ENCODE measurements at places on chromosomes 12 and 14.
A peak's percentile ranks its signal among the peaks of the same experiment; 100 is the strongest.

- DNase-seq: no peak
Observed at GRCh38 chr12:89539426-89540223, 13.8 kb upstream of the POC1B start.

GRCh38 chr14:51093371-51094281 lies 1.3 kb downstream of the TRIM9 start:
- DNase-seq: peak; percentile 28

- no peak for DNase-seq
Observed at GRCh38 chr14:67820428-67820971, 921 bp downstream of the RAD51B start.

DNA sequence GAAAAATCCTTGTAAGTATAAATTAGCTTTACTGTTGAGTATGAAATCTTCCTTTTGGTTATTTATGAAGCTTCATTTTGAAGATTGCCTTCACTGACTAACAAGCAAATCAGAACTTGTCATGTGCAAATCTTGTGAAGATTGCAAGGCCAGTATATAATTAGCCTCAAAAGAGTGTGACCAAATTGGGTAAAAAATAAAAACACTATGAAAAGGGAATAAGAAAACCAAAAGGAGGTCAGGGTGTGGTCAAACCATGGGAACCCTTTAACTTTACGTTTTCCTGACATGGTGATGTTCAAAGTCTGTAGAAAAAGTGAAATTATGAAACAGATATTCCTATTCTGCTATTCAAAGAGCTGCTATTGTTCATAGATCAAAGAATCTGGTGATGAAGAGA lies 230.3 kb downstream of the BCAT1 start:
- DNase-seq: no peak

- DNase-seq: no peak
Observed at GRCh38 chr12:108589028-108589839, 8.7 kb downstream of the TMEM119 start.

DNA sequence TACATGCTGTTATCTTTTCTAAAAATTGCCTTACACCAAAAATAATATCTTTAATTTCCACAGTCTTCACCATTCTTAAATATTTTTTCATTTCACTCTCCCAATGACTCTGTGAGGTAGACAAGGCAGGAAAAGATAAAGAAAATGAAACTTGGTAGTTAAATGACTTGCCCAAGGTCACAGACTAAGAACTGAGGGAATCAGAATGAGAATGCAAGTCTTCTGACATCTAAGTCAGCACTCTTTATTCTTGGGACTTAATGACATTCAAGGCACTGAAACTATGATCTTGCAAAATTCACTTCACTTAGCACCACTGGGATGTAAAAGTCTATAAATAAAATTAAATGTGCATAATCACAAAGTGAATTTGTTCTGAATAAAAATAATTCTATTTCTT lies 104.5 kb downstream of the SLC2A13 start:
- DNase-seq: no peak

DNA sequence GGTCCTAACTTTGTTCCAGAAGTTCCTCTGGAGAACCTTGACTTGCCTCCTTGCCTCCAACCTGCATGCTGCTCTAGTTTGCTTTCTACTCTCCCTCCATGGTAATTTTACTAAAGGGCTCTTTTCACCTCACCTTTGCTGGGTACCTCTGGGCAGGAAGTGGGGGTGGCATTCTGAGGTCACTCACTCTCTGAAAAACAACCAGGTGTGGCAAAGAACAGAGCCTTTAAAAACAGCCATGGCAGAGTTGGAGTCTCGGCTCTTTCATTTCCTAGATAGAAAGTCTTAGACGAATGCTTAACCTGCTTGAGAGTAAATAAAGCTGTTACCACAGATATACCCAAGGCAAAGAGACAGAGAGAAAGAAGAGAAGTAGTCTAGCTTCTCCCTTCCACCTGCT lies 827.9 kb downstream of the BCL11B start:
- DNase-seq: peak; percentile 11

DNA sequence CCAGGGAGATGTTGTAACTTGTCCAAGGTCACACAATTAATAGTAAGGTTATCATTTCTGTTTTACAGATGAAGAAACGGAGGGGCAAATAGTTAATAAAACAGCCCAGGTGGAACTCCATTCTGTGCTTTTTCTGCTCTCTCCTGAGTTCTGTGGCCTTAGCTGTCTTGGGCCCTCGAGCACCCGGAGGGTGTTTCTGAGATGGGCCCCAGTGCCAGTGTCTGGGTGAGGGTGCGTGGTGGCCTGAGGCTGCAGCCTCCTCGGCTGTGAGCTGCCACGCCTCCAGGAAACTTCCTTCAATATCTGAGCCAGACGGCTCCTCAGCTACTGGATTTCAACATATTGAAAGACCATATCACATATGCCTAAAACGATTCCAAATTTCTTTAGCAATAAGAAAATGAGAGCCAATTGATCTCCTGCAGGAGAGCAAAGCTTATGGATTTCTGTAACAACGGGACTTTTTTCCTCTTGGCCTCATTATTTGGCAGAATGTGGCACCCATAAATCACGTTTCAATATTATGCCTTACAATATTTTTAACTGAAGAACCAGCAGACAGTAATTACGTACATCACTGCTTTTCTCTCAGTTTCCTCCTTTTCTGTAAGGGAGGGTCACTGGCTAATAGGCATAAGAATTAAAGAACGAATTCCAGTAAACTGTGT lies 74.8 kb upstream of the DICER1 start:
- no peak for DNase-seq

DNA sequence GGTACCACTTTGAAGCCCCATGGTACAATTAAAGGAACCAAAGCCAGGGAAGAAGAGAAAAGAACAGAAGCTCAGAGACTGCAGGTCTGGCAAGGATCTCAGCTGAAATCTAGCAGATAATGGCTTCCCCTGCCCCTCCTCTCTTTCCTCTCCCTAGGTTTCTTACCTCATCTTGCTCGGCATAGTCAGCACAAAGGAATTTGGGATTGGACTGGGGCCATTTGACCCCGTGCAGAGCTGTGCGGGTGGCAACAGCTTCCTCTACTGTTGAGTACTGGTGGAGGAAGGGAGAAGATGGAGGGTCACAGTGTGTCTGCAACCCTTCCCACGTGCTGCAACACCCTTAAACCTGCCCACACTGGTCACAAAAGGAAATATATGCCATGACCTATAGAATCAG lies 4.7 kb upstream of the CDH24 start:
- no peak for DNase-seq

GRCh38 chr12:11477110-11477509 lies 81.7 kb upstream of the PRB2 start:
- no peak for DNase-seq

DNA sequence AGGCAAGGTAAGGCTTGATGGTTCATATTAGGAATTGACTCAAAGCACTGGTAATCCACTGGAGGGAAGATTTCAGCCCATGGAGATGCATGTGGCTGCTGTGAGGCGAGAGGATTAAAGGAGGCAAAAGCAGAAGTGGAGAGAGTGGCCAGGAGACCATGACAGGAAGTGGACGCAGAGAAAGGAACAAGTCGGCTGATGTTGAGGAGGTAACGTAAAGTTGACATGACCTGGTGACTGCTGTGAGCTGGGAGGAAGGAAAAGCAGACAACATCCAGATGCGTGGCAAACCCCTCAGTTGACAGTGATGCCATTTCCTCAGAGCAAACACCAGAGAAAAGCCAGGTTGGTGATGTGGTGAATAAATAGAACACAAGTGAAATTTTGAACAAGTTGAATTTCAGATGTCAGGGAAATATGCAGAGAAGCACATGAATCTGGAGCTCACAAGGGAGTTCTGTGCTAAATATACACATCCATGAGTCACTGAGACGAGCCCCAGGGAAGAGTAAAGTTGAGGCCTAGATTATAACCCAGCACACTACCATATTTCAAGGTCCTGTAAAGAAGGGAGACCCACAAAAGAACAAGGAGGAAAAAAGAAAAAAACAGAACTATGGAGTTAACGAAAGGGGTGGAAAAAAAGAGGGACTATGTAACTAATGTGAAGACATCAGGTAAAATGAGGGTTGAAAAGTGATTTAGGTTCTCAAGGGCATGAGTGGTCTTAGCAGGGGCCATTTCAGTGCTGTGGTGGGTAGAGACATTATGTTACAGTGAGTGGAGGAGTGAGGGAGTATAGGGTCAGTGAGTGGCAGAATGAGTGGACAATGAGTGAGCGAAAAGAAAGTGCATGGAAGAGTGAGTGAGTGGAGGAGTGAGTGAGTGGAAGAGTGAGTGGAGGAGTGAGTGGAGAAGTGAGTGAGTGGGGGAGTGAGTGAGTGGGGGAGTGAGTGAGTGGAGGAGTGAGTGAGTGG lies 61.6 kb upstream of the GZMB start:
- no peak for DNase-seq

- DNase-seq: no peak
Observed at GRCh38 chr14:38469156-38469555, 213.3 kb upstream of the CLEC14A start.

GRCh38 chr14:92603309-92604242 lies 90.0 kb downstream of the RIN3 start:
- DNase-seq: peak; percentile 25

DNA sequence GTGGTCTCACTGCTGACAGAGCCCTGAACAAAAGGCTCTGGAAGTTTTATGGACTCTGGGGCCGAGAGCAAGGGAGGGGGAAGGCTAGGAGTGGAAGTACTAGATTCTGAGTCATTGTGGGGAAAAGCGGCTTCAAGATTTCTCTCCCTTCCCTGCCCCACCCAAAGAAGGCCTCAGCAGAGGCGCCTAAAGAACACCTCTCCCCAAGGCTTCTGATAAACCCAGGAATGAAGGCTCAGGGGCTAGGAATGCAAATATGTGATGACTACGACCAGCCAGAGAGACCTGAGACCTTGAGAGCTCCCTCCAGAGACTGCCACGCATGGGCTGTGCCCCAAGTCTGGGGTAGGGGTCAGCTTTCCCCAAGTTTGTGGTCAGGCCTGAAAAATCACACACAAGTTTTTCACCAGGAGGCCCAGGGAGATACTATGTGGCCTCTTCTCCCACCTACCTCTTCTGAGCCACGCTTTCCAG lies 130.7 kb upstream of the HIF1A start:
- DNase-seq: no peak

GRCh38 chr12:68832504-68832867 lies 24.5 kb downstream of the MDM2 start:
- no peak for DNase-seq

DNA sequence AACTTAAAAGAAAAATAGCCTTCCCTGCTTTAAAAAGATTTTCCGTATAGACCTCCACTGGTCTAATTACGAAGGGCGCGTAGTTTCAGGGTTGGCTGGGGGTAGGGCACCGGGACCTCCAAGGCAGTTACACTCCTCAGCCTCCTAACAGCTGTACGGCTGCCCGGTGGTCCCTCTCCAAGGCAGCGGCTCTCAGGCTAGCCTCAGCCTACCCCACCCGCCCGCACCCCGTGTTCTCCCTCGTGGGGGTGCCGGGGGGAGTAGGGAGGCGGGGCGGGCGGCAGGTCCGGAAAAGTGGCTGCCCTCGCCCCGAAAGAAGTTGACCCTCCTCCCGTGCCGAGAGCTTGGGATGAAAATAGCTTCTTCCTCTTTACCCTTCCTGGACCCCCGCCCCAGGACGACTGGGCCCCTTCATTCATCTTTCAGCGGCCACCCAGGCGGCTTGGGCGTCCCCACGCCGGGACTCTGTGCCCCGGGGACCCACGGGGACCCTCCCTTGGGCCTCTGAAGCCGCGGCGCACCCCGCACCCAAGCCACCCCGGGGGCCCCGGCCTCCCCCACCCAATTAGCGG lies 991 bp upstream of the RCOR1 start:
- DNase-seq: peak; percentile 20

DNA sequence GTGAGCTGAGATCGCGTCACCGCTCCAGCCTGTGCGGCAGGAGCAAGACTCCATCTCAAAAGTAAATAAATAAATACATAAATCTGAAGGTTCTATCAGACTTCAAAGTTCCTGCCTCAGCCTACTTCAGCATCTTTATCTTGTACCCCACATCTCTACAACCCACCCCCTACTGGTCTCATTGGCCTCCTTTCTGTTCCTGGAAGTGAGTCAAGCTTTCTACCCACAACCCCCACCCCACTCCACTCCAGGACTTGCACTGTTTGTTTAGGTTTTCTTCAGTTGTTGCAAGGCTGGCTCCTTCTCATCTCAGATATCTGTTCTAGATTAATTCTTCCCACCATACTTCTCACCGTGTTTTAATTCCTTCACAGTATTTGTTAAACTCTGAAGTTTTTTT lies 714 bp upstream of the PSMC6 start:
- DNase-seq: peak; percentile 15

- peak; percentile 40 for DNase-seq
Observed at GRCh38 chr12:1591034-1591433, 3.3 kb downstream of the FBXL14 start.

GRCh38 chr12:118035190-118036041 lies 18.9 kb downstream of the RFC5 start:
- no peak for DNase-seq

GRCh38 chr12:27535318-27535717 lies 11.3 kb downstream of the PPFIBP1 start:
- DNase-seq: no peak

DNA sequence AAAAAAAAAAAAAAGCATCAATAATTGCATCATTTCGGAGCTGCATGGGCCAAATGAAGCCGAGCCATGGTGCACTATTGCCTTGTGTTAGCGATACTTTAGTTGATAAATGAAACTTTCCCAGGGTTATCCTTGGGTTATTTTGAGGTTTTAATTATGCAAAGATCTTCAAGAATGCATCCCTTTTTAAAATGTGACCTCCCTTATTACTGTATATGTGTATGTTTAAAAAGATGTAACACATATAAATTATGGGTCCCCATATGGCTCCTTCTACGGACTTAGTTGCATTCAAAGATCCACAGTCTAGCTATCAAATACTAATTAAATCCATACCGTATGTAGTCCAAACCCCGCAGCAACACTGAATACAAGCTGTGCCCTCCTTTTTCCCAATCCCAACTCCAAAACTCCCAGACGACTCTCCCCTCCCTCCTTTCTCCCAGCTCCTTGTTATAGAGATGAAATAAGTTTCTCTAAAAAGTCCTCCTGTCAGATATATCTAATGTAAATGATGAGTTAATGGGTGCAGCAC lies 129.3 kb upstream of the MAP1LC3B2 start:
- DNase-seq: no peak

- no peak for DNase-seq
Observed at GRCh38 chr14:73191441-73191840, 45.9 kb upstream of the PAPLN start.

DNA sequence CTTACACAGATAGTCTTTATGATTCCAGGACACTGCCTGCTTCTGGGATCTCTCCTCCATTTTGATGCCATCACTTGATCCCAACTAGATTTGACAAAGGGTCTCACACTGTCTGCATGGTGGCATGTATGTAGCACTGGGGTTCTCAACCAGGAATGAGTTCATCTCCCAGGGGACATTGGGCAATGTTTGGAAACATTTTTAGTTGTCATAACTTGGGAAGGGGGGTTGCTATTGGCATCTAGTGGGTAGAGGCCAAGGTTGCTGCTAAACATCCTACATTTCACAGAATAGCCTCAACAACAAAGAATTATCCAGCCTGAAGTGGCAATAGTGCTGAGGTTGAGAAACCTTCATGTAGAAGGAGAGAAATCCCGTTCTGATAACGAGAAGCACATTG lies 376.2 kb downstream of the DPF3 start:
- no peak for DNase-seq

DNA sequence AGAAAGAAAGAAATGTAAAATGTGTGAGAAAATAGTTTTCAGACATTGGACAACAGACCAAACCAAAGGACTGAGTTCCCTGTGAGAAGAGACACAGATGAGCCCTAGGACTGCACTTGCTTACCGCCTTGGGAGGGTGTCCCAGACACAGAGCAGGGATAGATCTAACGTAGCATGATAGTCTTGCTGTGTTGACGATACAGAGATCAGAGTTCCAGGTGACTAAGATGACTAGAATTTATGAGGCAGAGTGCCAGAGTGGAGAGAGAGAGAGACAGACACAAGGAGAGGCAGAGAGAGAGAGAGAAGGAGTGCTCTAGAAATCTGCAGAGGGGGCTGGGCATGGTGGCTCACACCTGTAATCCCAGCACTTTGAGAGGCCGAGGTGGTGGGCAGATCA lies 148.2 kb upstream of the LMNTD1 start:
- DNase-seq: no peak

Data from effector CD4-positive, alpha-beta T cell (primary cell).